Chondrocyte (in vitro differentiated cells): ENCODE measurements at places on chromosomes 13 and 19. TPM values are rescaled to one million over a fixed set of nuclear protein-coding genes. Genes with fewer than 3 reads are reported as not detected.

The CEACAM8 gene
- not detected in 3 replicates for total RNA-seq

The CRB3 gene
- total RNA-seq = 0.32 TPM in 1 of 3 replicates, not detected in the others

The ZNF780A gene
- 6.0 to 11.0 TPM (median 10.9 TPM) in 3 replicates for total RNA-seq

The SYT3 gene
- 0.28 to 0.77 TPM (median 0.47 TPM) in 3 replicates for total RNA-seq

- H3K4me1 ChIP-seq = no peaks in the 10 kb centered on the region
- no peak for DNase-seq
- H3K4me3 ChIP-seq = no peak overlapping the region
- H3K36me3 ChIP-seq = no peaks in the 10 kb centered on the region
- no peak overlapping the region for H3K27ac ChIP-seq
- peaks cover 13% of the 10 kb centered on the region for H3K27me3 ChIP-seq
Observed at GRCh38 chr13:19567820-19568534, 6.6 kb upstream of the TPTE2 start.

DNA sequence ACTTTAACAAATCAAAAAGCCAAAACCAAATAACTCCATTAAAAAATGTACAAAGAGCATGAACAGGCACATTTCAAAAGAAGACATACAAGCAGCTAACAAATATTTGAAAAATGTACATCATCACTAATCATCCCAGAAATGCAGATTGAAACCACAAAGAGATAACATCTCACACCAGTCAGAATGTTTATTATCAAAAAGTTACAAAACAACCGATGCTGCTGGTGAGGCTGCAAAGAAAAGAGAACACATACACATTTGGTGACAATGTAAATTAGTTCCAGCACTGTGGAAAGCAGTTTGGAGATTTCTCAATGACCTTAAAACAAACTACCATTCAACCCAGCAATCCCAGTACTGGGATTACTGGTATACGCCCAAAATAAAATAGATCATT is 756.0 kb upstream of the PCDH20 start:
- H3K27ac ChIP-seq = no peak overlapping the region
- H3K4me3 ChIP-seq = no peak overlapping the region
- H3K4me1 ChIP-seq = peaks cover 12% of the 10 kb centered on the region
- DNase-seq = no peak
- H3K27me3 ChIP-seq = no peaks in the 10 kb centered on the region
- H3K36me3 ChIP-seq = no peaks in the 10 kb centered on the region

DNA sequence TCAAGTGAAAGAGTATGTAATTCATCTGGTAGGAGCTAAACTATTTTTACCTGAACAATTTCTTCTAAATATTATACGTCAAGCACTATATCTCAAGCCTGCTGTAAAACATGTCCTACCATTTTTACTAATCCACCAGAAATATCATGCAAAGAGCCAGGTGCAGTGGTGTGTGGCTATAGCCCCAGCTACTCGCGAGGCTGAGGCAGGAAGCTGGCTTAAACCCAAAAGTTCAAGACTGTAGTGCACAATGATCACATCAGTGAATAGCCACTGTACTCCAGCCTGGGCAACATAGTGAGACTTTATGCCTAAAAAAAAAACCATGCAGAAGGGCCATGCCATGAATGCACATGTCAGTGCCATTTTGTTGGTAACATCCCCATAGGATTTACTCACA is 20.7 kb upstream of the CLN5 start:
- H3K27ac ChIP-seq = no peak overlapping the region
- no peaks in the 10 kb centered on the region for H3K36me3 ChIP-seq
- DNase-seq = no peak
- no peak overlapping the region for H3K4me3 ChIP-seq
- peaks cover 18% of the 10 kb centered on the region for H3K27me3 ChIP-seq

DNA sequence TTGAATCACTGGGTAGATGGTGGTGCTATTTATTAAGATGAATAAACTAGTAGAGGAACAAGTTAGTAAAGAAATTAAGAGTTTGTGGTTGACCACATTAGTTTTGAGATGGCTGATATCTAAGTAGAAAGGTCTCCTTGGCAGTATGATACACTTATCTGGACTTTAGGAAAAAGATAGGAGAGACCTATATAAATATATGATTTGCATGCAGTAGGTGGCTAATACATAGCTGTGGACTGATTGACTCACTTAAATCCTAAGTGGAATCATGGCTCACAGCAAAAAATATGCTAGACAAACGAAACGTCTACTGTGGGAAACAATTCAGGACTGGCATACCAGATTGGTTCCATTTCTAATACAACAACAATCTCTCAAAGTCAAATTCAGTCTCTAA is 92.0 kb downstream of the CAB39L start:
- H3K27ac ChIP-seq = peak overlapping the region; percentile 89
- no peak overlapping the region for H3K4me3 ChIP-seq
- no peaks in the 10 kb centered on the region for H3K27me3 ChIP-seq
- peaks cover 45% of the 10 kb centered on the region for H3K4me1 ChIP-seq
- peaks cover 6% of the 10 kb centered on the region for H3K36me3 ChIP-seq
- no peak for DNase-seq

GRCh38 chr19:19409205-19409604 is 3.7 kb downstream of the GATAD2A start:
- no peaks in the 10 kb centered on the region for H3K27me3 ChIP-seq
- DNase-seq = no peak
- H3K4me3 ChIP-seq = no peak overlapping the region
- no peaks in the 10 kb centered on the region for H3K36me3 ChIP-seq
- H3K4me1 ChIP-seq = peaks cover 59% of the 10 kb centered on the region

DNA sequence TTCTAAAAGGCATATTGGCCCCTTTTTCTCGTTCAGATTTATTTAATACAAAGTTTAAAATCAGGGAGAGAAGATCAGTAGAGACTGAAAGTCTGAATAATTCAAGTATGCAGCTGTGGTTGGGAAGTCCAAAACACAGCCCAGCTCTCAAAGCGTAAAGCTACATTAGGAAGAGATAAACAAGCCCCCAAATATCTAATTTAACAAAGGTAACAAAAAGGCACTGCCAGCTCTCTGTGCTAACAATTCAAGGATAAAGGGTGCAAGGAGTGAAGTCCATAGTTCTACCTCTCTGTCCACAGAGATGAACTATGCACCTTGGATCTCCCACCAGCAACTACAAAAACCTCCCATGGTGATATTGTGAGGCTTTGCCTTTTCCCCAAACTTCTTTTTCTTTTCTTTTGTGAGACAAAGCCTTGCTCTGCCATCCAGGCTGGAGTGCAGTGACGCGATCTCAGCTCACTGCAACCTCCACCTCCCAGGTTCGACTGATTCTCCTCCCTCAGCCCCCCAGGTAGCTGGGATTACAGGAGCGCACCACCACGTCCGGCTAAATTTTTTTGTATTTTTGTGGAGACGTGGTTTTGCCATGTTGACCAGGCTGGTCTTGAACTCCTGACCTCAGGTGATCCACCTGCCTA is 104.4 kb downstream of the LHFPL6 start:
- H3K4me3 ChIP-seq = no peak overlapping the region
- H3K27ac ChIP-seq = no peak overlapping the region
- H3K36me3 ChIP-seq = no peaks in the 10 kb centered on the region
- DNase-seq = no peak
